Glomerular endothelial cell (primary cell): ENCODE measurements at places on chromosomes 4 and X.

DNA sequence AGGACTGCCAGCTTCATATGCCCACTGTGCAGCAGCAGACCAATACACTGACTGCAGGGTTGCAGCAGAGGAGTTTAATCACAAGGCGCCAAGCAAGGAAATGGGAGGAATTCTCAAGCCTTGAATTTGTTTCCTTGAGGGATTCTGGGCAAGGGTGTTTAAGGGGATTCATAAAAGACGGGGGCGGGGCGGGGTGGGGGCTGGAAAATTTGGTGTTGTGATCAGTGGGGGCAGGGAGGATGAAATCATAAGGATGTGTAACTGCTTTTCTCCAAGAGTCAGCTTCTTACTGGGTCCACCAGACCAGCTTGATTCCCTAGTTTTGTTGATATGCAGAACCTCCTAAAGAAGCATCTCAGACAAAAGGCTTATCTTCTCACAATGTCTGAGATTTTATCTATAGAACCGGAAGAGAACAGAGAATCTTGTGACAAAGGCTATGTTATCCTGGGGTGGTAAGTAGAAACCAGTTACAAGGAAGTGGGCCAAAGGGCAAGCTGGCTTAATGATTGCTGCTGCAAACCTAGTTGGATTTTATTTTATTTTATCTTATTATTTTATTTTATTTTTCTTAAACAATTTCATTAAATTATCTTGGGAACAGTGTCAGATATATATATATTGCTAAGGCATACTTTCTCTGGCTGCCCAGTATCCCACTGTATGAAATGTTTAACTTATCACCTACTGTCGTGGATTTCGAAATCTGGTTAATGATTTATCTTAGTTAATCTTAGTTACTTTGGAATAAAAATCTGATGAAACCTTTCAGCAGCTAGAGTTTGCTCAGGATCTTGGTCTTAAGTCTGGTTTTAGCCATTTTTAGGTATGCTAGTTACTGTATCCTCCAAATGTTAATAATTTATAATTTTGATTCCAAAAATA, 276.4 kb downstream of the RPA4 start:
- no peak for DNase-seq

- no peak for DNase-seq
These were observed 256.6 kb downstream of the SPRY1 start for GRCh38 chr4:123653236-123653635.

DNA sequence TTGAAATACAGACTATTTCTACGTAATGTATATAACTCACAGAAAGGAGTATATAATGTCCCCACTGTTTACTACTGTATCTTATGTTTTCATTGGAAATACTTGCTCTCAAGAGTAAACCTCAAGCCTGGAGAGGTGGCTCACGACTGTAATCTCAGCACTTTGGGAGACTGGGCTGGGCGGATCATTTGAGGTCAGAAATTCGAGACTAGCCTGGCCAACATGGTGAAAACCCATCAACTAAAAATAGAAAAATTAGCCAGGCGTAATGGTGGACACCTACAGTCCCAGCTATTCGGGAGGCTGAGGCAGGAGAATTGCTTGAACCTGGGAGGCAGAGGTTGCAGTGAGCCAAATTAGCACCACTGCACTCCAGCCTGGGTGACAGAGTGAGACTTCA, 92.8 kb downstream of the COL25A1 start:
- DNase-seq = no peak

DNA sequence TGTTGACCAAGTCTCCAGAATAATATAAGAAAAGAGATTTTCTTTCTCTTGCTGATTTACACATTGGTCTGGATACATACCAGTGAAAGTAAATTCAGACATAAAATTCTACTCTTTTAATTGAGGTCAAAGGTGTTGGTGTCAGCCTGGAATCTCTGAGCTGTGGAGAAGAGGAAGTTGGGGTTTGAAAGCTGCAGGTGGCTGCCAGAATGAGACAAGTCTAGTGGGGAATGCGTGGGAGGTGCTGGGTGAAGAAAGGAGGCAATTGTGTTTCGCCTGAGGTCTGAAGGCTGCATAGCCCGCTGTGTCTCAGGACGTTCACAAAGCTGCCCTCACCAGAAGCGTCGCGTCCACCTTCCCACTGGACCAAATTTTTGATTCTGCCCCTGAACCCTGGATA, 31.2 kb downstream of the PHEX start:
- DNase-seq = no peak
